ENCODE measurements at places on chromosomes 12 and 14. TPM values are rescaled to one million over a fixed set of nuclear protein-coding genes. Genes with fewer than 3 reads are reported as not detected.

The NEDD1 gene
- 40.2 TPM for total RNA-seq

The CCDC92 gene
- total RNA-seq, result 10.7 TPM

The SLC17A8 gene
- total RNA-seq, result not detected

The TRMT5 gene
- total RNA-seq, result 14.5 TPM

The TAS2R50 gene
- 3.5 TPM for total RNA-seq
